ENCODE measurements at places on chromosomes 4 and X.

- no peak for DNase-seq
These were observed 497.5 kb downstream of the INPP4B start for GRCh38 chr4:142348613-142349021.

DNA sequence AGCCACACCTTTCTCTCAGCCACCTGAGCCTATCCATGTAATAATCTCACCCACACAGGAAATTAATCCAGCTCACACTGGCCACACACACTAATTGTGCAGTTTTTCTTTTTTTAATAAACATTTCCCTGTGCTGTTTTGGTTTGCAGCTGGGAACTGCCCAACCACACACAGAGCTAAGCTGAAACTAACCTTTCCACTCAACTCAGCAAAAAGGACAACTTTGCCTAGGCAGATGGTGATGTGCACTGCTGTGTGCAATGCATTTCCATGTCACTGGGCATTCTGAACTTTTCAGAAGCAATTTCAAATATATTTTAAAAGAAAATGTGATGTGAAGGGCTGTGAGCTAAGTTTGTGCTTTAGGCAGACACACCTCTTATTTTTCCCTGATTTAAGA lies 70.0 kb upstream of the TLL1 start:
- DNase-seq = no peak

GRCh38 chr4:162239992-162240769 lies 76.4 kb upstream of the FSTL5 start:
- DNase-seq = no peak

DNA sequence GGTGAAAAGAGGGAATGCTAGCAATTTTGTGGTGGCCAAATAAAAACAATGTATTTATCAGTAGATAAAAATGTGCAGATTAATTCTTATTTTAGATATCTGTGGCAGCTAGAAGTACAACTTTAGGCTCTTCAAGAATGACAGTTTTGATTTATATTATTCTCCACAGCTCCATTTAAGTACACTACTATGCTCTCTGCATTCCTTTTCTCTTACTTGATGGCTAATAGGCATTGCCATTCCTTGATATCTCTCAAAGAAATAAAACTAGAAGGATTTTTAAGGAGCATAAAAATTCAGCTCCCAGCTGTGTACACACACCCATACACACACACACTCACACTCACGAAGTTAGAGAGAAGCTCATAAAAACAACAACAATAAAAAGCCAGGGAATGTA lies 59.4 kb upstream of the H2AZ1 start:
- DNase-seq = no peak

DNA sequence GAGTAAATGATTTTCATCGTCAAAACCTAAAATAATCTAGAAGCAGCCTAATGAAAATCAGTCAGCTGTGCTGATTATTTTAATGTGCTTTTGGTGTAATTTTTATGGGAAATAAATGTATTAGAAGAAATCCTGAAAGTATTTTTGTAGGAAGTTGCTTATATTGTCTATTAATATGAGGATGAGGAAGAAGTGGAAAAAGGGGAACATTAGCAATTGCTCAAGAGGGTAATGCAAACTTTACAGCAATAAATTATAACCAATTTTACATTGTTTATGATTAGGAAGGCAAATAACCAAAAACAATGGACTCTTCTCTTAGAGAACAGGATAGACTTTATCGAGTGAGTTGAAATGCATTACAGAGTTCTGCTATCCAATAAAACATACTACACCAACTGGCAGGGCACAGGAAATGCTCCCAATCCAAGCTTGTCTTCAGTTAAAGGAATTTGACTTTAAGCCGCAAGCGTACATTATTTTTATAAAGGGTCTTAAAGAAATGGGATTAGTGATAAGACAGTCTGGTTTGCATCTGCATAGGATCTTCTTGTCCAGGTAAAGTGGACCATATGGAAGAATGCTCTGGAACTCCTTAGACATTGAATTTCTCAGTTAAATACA lies 374.8 kb downstream of the PDGFC start:
- DNase-seq = no peak

DNA sequence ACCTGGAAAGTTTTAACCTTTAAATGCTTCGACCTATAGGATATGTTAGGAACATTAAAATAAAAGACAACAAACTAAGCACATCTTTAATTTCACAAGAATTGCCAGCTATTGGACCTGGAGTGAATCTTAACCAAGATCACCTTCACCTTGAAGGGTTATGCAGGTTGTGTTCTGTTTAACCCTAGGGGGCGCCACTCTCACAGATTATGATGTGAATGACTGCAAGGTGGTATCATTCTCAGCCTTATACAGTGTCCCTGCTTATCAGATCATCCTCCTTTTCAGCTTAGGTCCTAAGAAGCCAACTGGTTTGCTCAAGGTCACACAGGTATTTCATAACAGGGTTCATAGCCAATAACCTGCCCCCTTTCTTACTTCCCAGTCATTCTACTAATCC lies 23.5 kb downstream of the INTS6L start:
- no peak for DNase-seq

DNA sequence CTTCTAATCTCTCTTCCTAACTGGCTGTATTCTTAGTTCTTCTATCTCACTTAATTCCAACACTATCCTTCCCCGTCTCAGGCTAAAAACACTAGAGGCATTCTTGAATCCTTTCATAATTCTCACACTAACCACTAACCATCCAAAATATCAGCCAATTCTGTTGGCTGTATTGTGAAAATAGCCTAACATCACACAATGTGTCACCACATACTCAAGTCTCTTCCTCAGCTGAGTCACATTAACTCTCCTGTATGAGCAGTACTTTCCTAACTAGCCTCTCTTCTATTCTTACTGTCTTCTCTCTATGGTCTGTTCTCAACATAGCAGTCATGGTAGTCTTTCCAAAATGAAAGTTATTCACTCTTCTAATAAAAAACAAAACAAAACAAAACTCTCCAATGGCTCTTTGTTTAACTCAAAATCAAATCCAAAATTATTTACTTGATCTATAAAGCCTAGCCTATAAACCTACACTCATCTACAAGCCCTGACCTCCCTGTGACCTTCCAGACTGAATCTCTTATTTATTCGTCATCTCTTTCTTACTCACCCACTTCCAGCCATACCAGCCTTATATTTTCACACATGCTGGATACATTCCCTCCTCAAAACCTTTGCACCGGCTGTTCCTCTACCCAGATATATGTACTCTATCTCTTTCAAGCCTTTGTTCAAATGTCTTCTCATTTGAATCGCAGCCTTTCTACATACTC lies 445.9 kb downstream of the TLL1 start:
- no peak for DNase-seq

GRCh38 chr4:145307763-145308430 lies 127.5 kb upstream of the OTUD4 start:
- DNase-seq = no peak

GRCh38 chrX:55489314-55490009 lies at the start of gene USP51:
USP51 (minus strand) TSS chrX:55489848; CDS start chrX:55488939, 909 bp downstream.
- no peak for DNase-seq

- DNase-seq = no peak
These were observed 63.8 kb downstream of the ZNF718 start for GRCh38 chr4:188091-188490.

DNA sequence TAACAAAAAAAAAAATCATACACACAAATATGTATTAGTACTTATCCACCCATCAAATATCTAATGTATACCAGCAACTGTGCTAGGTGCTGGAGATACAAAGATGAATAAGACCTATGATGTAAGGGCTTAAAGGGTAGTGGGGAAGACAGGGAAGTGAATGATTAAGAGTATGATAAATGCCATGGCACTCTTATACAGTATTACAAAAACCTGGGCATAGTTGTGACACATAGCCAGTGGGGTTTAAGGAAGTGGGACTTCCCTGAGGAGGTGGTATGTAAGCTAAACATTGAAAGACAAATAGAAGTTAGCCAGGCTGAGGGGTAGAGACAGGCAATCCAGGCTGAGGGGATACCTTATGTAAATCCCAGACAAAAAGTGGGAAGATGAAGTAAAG lies 23.5 kb downstream of the CHM start:
- DNase-seq = no peak

- DNase-seq = no peak
These were observed 77.1 kb downstream of the TBCK start for GRCh38 chr4:106238820-106239420.

DNA sequence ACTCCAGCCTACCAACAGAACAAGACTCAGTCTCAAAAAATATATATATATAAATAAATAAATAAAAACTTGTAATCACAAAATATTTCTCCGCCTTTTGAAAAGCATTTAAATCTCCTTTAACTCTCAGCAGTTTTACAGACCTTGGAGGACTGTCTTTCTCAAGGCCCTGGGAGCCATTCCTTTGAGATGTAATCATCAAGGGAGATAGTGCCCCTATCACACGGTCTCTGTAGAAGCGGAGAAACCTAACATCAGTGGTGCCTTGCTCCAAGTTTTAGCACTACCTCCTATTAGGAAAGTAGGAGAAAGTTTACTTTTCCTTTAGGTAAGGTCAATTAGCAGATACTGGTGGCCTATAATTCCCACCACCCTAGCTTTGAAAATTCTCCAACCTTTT lies 58.5 kb downstream of the ANTXR2 start:
- no peak for DNase-seq

DNA sequence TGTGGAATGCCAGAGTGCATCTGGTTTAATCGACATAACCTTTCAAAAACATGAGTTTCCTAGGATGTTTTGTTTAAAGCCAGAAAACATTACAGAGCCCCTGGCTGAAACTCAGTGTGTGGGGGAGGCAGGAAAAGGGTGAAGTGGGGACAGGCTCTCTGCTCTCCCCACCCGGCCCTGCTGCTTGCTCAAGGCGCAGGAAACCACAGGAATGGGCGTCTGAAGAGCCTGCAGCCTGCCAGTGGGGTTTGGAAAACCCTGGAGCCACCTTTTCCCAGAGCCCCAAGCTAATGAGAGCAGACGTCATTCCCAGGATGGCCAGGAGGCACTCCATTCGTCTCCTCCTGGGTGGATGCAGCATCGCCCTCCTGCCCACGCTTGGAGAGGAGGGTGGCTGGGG lies 240.6 kb downstream of the AFAP1 start:
- no peak for DNase-seq

GRCh38 chrX:12901486-12901885 lies 4.9 kb upstream of the TLR8 start:
- DNase-seq = peak; percentile 38

- DNase-seq = no peak
These were observed 118.2 kb downstream of the PJA1 start for GRCh38 chrX:69046996-69047490.

DNA sequence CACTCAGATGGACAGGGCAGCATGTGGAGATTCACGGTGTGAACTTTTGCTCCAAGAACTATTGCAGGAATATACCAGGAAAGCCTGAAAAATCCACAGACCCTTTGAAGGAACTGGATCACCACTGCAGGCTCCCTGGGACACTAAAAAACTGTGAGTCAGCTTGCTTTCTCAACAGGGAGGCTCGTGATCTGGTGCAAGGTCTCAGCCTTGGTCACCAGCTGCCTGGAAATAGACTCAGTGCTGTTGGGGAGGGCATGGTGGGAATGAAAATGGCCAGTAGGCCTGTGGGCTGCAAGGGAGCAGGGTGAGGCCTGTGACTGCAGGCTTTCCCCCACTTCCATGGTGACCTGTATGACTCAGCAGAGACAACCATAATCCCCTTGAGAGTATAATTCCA lies 426.4 kb upstream of the RPS6KA3 start:
- no peak for DNase-seq

GRCh38 chr4:151276787-151277562 lies at the start of gene PRSS48:
PRSS48 (plus strand) TSS chr4:151277161; CDS start chr4:151277173, 12 bp downstream.
- no peak for DNase-seq

DNA sequence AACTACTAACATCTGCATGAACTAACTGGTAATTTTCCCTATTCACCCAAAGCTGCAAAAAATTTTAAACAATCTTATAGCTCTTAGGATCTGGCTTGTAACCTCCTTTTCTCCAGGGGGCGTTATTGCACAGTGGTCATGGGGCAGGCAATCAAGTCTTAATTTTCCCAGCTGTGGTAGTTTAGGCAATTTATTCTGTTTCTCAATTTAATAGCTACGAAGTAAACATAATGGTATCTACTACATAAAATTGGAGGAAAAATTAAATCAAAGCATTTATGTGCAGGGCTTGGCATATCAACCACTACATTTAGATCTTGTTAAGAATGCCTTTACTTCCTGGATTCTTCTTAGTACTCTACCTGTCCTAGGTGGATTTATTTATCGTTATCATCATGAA lies 137.4 kb upstream of the GUCY1A1 start:
- DNase-seq = no peak

GRCh38 chr4:182206916-182207315 lies 36.3 kb upstream of the TENM3 start:
- DNase-seq = no peak

DNA sequence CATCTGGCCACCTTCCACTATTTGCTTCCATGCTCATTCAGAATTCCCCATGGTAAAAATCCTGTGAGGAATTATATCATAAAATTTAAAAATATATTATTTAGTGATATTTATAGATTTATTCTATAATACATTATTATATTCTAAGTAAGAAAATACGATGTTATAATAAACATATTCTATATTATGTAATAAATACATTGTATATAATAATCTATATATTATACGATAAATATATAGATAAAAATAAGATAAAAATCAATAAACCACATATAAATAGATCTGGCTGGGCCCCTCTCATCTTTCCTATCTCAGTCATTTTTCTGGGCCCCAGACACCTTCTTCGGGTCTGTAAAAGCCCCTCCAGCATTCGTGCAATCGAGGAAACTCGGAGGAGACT lies 68.5 kb downstream of the DCTD start:
- DNase-seq = no peak

GRCh38 chr4:168928346-168928745 lies 81.7 kb downstream of the CBR4 start:
- no peak for DNase-seq

DNA sequence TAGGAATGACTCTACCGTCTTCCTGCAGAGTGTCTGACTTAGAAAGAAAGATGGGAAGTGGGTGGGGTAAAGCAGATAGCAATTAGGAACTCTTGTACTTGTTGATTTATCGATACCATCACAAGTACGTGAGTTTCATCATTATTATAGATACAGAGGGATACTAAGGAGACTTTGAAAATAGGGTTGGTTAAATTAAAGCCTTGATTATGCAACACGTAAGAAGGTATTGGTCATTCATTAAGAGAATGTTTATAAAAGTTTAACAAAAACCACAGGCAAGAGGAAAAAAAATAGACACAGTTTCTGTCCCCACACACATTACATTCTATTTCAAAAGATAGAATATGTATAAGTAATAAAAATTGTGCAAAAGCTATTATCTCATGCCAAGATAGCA lies 65.9 kb upstream of the UGT2B7 start:
- no peak for DNase-seq

DNA sequence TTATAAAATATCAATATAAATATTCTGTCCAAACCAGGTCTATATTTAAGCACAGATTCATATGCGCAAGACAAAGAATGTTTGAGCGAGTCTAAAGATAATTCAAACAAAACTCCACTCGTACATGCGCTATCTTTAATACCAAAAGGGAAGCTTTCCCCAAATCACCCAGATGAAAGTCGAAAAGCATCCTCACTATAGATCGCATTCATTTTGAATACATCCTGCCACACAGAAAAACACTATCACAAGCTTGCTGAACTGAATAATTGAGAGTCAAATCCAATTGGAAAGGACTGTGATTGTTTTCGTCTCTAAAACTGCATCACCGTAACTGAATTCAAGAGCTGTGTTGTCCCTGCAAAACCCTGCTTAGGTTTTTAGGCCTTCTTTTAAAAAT lies 685 bp downstream of the TASL start:
- no peak for DNase-seq

All from activated CD4-positive, alpha-beta T cell treated with anti-CD3 and anti-CD28 coated beads for 1 hour (primary cell).